ENCODE measurements at places on chromosomes 7 and 10. TPM values are rescaled to one million over a fixed set of nuclear protein-coding genes. Genes with fewer than 3 reads are reported as not detected.

LDB3 gene
- total RNA-seq, result not detected

HIBADH gene
- total RNA-seq, result 14.2 TPM

STK32C gene
- 10.7 TPM for total RNA-seq

RNF133 gene
- total RNA-seq, result not detected

DNA sequence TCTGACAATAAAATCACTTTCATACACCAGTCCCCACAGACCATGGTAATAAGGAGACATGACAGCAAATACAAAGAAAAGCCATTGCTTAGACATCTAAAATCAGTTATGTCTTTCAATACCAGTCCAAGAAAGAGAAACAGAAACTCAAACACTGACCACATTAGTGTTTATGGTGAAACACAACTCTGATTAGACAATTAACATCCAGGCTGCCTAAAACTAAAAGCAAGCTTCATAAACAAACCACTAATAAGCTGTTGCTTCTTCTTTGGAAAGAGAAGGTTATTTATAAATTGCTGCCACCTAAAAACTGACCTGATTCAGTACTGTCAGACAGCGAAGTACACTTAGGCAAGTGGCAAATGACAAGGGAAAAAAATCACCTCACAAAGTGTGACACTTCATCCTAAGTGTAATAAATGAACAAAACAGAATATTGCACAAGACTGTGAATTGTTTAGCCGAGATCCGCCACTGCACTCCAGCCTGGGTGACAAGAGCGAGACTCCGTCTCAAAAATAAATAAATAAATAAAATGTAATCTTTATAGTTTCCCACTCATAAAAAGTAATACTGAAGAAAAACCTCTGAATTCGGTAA, 277.4 kb downstream of the PARD3 start:
- DNase-seq, result peak; percentile 87

- no peak for DNase-seq
Measured at GRCh38 chr7:2722591-2722990, 34.6 kb downstream of the AMZ1 start.

DNA sequence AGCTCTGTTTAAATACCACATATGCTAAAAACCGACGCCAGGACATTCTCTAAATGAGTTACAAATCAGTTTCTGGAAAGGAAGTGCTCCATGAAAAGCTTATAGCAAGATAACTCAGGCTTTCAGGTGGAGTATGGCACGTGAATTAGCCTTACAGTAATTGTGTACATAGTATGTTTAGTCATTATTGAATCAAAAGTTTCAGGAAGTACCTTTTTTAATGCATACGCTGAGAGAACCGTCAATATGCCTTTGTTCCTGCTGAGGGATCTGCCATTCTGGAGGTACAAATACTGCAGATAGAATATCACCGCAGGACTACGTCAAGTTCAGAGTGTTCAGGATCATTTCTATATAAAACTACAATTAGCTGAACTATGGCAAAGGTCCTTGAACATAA, 45.7 kb downstream of the ANKMY2 start:
- no peak for DNase-seq

DNA sequence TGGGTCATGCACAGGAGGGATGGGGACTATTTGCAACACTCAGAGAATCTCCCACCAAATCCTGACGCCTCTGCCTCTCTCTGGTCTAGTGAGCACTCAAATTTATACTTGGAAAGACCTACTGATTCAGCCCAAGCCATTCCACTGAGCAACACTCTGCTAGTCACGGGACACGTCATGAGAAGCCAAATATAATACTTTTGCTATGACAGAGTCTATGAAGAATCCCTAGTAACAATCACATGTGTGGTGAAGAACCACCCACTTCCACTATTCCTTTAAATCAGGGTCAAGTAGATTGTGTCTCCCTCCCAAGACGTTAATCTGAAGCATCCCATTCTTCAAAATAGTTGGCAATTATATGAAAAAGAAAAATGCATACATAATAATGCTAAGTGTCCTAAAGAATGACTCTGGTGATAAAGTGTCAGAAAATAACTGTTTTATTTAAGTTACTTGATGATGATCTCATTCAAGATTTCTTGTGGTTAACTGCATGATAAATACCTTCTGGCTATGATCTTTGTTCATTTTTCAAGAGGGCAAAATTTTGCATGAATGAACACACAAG, 28.5 kb downstream of the CHCHD3 start:
- DNase-seq, result no peak

DNA sequence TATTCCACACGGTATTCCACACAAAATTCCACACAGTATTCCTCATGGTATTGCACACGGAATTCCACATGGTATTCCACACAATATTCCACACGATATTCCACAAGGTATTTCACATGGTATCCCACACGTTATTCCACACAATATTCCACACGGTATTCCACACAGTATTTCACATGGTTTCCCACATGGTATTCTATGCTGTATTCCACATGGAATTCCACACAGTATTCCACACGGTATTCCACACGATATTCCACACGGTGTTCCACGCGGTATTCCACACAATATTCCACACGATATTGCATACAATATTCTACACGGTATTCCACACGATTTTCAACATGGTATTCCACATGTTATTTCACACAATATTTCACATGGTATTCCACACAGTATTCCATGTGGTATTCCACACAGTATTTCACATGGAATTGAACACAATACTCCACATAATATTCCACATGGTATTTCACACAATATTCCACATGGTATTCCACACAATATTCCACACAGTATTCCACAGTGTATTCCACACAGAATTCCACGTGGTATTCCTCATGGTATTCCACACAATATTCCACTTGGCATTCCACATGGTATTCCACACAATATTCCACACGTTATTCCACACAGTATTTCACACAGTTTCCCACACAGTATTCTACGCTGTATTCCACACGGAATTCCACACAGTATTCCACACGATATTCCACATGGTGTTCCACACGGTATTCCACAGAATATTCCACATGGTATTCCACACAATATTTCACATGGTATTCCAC, 136.0 kb upstream of the CHST15 start:
- DNase-seq, result no peak

DNA sequence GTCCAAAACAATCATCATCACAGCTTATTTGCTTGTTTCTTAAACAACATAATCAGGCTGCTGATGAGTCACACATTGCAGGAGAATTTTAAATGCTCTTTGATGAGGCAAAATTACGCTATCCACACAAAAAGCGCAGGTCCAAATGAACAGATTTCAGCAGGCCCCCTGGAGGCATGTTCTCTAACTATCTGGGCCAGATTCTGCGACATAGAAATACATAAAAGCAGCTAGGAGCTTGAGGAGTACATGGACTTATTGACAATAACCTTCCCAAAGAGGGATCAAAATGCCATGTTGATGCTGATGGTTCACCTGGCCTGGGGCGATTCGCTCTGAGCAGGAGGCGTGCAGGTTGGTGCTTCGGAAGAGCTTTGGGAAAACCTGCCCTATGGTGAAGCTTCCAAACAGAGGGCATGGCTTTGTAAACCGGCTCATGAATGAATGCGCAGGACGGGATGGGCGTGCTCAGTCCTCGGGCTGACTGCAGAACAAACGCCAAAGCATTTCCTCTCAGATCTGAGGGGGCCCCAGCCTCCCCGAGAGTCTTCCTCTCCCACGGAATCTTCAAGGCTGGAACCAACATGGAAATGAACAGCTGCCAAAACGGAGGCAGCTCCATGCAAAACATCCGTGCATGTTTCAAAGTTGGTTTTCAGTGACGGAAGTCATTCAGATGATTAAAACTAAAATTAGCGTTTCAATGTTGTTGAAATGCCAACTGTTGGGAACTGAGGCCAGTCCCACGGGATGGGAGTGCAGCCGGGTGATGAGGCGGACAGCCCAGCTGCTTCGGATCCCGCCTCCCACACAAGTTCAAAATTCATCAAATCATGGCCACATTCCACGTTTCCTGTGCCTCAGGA, 179.6 kb downstream of the TCERG1L start:
- DNase-seq, result no peak

GRCh38 chr7:141949451-141949850, 2.7 kb upstream of the CLEC5A start:
- DNase-seq, result no peak

- DNase-seq, result no peak
Measured at GRCh38 chr10:62794306-62794705, 10.2 kb upstream of the ADO start.

- no peak for DNase-seq
Measured at GRCh38 chr10:44769450-44769849, 141.7 kb upstream of the TMEM72 start.

DNA sequence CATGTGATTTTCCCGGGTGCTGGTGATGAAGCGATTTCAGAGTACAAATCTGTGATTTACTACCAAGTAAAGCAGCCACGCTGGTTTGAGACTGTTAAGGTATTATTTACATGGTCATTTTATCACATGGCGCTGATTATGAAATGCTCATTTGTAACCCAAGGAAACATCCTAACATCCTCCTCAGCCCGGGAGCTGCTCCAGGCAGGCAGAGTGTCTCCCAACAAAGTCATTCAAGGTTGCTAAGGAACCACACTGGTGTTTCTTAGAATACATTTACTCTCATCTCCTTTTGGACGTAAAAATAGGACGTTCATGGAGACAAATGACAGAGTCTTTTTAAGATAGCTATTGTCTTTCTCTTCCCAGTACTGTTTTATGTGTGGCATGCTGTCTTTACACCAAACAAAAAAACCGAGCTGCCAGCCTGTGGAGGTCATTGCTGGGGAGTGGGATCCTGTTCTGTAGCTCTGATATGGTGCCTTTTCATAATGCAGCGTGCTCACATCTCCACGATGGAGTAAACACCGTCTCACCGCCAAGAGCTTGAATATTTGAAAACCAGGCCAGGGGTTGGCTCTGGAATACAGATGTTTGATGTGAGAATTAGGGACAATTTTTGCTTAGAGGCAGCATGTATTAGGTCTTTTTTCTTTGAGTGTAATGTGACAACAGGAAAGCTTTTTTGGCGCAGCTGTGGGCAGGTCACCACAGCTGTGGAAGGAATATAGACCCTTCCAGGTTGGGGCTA, 119.6 kb downstream of the DOCK1 start:
- no peak for DNase-seq

DNA sequence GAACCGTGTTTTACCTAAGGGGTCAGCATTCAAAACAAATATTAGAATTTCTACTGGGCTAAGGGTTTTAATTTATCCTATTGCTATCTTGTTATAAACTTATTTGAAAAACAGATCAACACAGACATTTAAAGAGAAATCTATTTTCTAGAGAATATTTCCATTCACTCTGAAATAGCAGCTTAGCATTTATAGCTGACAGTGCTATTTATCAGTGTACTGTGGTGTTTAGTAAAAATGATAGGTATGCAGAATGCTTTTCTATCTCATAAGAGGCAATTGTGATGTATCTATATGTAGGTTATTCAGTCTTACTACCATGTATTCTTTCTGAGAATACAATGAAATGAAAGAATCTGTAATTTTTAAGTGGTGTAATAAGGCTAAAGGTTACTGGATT, 1077.4 kb downstream of the REEP3 start:
- DNase-seq, result no peak

GRCh38 chr10:75103881-75104686, 7.4 kb upstream of the SAMD8 start:
- DNase-seq, result no peak

DNA sequence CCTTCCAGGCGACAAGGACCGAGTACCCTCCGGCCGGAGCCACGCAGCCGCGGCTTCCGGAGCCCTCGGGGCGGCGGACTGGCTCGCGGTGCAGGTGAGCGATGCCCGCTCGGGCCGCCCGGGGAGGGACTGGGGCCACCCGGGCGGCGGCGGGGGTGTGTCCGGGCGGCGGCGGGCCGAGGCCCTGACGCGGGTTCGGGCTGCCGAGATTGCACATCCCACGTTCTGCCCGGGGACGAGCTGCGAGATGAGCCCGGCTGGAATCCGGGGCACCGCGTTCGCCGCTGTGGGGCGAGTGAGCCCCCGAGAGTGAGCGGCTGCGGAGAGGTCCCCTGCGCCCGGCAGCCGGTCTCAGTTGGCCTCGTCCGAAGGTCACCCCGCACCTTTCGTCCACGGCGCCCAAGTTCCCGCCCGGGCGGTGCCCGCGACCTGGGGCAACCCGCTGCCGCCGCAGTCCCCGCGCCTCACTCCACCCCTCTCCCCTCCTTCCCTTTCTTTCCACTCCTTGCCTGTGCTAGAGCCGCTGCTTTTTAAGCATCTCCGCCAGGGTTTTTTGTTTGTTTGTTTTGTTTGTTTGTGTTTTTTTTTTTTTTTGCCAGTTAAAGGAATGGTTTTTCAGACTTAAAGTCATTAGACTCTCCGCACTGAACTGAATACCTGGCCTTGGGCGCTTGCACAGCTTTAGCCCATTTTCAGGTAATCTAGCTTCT, 515 bp downstream of the RALA start:
- DNase-seq, result no peak

GRCh38 chr7:21317966-21318915, 109.6 kb upstream of the SP4 start:
- no peak for DNase-seq

DNA sequence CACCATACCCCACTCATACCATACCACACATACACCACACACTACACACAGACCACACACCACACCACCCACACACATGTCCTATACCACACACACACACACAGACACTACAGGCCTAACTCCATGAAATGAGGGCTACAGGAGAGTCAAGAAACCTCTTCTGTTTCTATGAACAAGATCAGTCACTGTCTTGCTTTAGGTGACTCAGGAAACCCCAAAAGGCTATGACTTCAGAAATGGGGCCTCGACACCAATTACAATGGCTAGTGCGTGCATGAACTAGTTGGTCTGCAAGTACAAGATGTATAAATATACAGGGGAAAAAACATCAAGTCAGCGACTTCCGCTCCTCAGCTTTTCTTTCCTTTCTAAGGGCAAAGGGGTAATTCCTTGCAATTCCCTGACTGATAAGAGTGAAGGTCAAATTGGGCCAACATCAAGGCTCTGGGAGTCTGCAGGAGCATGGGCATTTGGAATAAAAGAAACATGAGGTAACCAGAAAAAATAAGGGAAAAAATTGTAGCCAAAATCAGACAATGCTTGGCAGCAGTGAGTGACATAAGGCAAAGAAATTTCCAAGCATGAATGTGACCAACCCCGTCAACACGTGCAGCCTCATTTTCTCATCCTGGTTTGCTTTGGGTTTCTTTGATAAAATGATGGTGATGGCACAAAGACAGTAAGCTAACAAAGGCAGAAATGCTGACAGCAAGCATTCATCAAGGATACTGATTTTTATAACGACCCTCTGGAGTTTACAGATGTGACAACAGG, 1.5 kb downstream of the PKD1L1 start:
- DNase-seq, result no peak

- no peak for DNase-seq
Measured at GRCh38 chr7:47734287-47734948, 152.5 kb upstream of the TNS3 start.

DNA sequence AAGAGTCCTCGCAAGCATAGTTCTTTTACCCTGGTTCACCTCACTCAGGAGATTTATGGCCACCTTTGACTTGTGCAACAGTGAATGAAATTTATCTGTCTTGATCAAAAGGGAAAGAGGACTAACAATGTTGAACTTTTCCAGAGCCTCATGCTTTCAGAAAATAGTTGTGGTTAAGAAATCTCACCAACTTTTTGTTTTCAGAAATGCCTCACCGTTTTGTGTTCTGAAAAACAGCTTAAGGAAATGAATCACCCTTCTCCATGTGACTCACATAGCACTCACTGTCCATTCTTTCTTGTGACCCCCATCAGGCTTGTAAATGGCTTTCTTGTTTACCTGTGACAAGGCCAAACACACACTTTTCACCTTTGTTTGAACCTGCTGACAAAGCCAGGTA, 148.6 kb upstream of the FAM3C start:
- no peak for DNase-seq

GRCh38 chr10:111784946-111785465, 398.6 kb downstream of the GPAM start:
- DNase-seq, result no peak
